ENCODE measurements at places on chromosomes 5 and 9.
A peak's percentile ranks its signal among the peaks of the same experiment; 100 is the strongest.

GRCh38 chr5:174177976-174178605, 132.6 kb downstream of the NSG2 start:
- no peak for DNase-seq

DNA sequence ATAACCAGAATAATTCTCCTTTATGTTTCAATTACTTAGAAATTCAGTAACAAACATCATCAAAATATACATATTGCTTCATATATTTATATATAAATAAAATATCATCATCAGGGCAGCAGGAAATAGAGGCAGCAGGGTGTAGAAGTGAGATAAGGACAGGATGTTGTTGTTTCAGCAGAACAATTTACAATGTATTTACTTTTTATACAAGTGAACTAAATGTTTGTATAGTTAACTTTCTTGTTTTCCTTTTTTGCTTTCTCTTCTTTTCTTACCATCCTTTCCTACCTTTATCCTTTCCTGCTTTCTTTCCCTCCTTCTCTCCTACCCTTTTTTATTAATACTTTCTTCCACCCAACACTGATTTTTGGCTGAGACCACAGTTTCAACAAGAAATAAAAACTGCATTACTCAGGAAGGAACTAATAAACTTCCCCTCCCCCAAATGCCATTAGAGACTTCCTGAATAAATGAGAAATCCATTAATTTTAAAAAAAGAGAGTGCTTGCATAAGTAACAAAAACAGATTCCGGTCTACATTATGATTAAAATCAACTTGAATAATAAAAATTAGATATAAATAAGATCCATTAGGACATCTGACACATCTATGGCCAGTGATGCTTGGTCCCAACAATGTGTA, 159.8 kb upstream of the ACOT12 start:
- DNase-seq, result no peak

GRCh38 chr5:68534956-68535520, 319.5 kb downstream of the PIK3R1 start:
- DNase-seq, result no peak

DNA sequence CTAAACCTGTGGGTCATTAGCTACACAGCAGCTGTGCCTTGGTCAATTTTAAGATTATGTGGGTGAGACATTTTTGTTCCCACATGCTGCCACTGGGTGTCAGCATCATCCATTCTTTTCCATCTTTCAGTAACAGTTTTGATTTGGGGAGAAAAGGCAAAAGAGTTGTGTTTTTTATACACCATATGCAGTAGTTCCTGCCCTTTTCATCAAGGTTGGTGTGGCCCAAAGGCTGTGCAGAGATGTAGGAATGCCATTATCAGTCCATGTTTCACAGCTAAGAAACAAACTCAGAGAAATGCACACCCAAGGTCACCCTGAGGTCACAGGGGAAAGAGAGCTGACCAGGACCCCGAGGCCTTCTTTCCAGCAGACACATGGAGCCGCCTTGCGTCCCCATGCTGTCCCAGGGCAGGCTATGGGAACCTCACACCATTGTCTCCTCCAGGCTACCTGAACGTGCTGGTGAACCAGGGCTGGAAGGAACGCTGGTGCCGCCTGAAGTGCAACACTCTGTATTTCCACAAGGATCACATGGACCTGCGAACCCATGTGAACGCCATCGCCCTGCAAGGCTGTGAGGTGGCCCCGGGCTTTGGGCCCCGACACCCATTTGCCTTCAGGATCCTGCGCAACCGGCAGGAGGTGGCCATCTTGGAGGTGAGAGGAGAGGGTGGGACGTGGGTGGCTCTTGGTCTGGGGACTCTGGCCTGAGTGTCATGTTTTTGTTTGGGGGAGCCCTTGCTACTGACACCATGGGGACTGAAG, 27.8 kb upstream of the GRPEL2 start:
- DNase-seq, result peak; percentile 60

DNA sequence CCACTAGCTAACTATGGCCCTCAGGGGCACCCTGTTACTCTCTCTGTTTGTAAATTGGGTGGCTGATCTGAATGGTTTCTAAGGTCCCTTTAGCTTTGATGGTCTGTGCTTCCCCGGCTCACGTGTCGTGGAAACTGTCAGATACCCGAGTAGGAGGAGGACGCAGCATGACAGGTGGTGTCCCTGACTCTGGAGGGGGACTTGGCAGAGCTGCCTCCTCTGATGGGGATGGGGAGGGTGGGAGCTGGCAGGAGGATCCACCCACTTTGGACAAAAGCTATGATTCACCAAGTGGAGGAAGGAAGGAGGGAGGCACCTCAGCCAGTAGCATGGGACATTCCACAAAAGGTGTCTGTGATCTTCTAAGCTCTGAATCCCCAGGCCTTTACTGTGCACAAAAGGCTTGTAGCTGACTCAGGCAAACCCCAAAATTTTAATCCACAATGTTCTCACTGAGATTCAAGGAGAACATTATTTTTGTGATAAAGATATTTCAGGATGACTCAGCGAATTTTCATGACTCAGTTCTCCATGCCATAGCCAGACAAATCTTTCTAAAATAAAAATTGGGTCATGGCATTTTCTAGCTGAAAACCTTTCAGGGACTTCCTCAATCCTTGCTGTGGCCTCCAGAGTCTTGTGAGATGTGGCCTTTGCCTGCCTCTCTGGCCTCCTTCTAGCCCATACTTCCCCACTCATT, 131.0 kb upstream of the BRINP1 start:
- DNase-seq, result no peak

GRCh38 chr5:42057254-42057690, 132.2 kb downstream of the FBXO4 start:
- DNase-seq, result peak; percentile 68

GRCh38 chr5:170219615-170220014, 13.2 kb upstream of the C5orf58 start:
- DNase-seq, result peak; percentile 79

GRCh38 chr9:123541411-123541810, 185.4 kb downstream of the CRB2 start:
- DNase-seq, result no peak

- no peak for DNase-seq
Measured at GRCh38 chr9:86242071-86242470, 17.4 kb downstream of the C9orf153 start.

GRCh38 chr5:96350678-96351077, 82.4 kb downstream of the PCSK1 start:
- DNase-seq, result no peak

DNA sequence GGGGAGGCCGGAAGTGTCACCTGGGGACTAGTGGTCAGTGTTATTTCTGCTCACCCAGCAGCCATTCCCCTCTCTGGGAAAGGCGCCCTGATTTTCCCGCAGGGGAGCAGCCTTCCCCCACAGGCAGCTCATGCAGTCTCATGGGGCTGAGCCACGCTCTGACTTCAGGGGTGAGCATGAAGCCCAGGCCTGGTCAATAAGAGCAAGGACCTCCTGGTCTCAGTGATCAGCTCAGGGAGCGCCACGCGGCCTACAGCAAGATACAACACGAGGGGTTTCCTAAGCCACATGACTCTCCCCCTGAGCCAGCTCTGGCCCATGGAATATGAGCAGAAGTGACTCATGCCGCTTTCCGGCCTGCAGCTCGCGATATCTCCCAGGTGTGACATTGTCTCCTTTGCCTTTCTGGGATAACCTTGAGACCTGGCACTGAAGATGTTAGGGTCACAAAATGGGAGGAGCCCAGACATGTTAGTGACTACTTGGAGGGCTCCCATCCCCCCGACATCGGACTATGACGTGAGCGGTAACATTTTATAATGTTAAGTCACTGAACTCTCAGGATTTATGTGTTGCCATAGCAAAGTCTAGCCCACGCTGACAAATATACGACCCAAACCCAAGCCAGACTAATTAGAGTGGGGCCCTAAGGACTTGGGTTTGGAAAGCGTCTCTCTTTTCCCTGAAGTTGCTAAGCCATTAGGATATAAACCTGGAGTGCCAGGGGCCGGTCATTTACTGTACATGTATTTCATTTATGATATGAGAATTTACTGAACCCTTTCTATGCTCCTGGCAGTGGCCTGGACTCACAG, 46.5 kb upstream of the GFPT2 start:
- DNase-seq, result no peak

DNA sequence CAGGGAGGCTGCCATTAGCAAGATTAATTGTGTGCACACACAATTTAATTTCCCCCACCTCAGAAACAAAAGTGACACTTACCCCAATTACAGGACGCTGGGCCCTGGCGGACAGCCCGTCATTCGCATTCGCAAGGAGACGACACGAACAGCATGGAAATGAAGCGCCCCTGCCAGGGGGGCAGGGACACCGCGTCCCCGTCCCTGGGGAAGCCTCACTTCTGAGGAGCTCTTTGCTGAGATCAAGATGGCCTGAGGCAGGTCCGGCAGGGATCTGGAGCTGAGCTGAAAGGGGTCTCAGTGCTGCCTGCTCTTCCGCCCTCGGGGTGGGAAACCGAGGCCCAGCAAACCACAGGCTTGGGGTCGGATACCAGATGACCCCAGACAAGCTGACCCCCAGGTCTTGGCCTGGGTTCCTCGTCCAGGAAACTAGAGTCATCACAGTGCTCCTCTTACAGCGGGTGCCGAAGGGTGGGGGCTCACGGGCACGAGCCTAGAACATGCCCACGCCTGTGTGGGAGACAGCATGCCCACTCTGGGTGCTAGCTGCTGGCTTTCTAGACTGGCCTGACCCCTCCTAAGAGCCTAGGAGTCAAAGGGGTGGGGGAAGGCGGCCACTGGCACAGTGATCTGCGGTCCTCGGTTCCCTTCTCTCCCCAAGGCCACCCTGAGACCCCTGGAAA, 103.2 kb downstream of the VAV2 start:
- no peak for DNase-seq

DNA sequence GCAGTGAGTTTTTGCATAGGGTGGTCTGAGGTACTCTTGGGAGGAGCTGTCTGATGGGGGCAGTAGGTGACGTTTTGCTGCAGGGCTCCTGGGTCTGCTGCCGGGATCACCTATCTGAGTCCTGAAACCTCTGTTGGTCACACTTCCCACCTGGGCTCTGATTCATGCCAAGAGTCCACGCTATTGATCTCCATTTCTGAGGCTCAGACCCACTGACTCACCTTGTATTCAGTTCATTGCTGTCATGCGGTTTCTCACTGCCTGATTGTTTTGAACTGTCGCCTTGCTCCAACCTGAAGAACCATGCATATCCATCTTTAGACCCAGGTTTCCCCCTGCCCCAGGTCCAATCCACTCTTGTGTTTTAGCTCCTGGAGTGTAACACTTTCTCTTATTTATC, 101.3 kb downstream of the NPR3 start:
- DNase-seq, result peak; percentile 22

- no peak for DNase-seq
Measured at GRCh38 chr5:63524281-63524680, 438.0 kb downstream of the HTR1A start.

DNA sequence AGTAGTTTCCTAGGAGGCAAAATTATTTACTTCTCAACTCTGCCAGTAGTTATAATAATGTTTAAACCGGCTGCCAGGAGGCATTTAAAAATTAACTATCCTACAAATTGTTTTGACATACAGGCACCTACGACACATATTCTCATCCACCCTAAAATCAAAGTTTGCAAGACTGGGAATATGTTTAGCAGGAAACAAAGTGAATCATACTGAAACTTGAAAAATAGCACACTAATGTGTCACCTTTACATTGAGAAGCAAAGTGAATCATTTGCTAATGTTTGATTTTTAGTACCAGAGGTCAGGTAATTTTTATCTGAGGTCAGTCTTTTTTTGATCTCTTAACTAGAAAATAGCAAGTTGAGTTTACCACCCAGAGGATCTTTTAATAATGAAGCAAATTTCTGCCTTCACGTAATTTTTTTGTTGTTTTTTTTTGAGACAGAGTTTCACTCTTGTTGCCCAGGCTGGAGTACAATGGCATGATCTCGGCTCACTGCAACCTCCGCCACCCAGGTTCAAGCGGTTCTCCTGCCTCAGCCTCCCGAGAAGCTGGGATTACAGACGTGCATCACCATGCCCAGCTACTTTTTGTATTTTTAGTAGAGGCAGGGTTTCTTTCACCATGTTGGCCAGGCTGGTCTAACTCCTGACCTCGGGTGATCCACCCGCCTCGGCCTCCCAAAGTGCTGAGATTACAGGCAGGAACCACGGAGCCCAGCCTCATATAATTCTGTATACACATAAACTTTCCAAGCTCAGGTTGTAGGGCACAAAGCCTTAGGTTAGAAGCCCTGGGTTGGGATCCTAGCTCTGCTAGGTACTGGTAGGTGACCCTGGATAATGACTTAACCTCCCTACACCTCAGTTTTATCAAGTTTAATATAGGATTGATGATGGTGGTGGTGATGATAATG, 124.3 kb downstream of the UGCG start:
- peak; percentile 91 for DNase-seq

GRCh38 chr5:90267646-90268045, 141.9 kb downstream of the CETN3 start:
- no peak for DNase-seq

- DNase-seq, result no peak
Measured at GRCh38 chr5:56229111-56229510, 4.0 kb downstream of the ANKRD55 start.

GRCh38 chr9:109478051-109478563, 20.0 kb downstream of the PTPN3 start:
- DNase-seq, result no peak

DNA sequence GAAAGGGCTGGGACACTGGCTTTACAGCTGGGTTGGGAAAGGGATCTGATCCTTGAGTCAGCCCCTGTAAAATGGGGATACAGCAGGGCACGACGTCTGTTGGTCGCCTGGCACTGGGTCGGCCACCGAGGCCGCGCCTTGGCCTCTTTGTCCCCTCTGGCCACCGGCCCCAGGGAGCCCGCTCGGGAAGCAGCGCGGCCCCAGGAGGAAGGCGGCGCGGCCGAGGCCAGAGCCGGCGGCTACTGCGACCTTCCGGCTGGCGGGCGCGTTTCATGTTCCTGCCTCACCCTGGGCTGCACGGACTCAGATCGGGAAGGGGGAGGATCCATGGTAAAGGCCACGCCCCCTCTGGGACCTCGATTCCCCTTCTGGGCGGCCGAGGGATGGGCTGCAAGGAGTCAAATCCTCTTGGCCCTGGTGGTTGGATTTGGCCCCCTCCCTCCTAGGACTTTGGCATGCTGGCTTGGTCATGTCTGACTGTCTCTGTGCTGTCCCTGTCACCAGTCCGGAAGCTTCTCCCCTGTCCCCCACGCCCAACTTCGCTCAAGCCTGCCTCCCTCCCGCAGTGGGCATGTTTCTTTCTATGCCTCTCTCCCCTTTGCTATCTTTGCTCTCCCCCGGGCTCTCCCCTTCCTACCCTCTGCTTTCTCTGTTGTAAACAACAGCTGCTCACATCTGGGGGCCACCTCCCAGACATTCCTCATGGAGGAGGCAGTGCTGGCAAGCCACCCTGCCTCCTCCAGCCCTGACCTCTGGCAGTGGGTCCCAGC, 25.8 kb downstream of the FPGS start:
- peak; percentile 40 for DNase-seq

- DNase-seq, result peak; percentile 15
Measured at GRCh38 chr9:81521892-81522291, 167.5 kb downstream of the TLE1 start.

- no peak for DNase-seq
Measured at GRCh38 chr5:3187771-3188425, 407.7 kb upstream of the IRX1 start.

- DNase-seq, result no peak
Measured at GRCh38 chr5:115335301-115335700, 38.8 kb upstream of the CCDC112 start.

GRCh38 chr5:91271999-91272398, 111.1 kb downstream of the ARRDC3 start:
- no peak for DNase-seq

- peak; percentile 62 for DNase-seq
Measured at GRCh38 chr9:22238809-22239684, 207.6 kb upstream of the DMRTA1 start.

- DNase-seq, result peak; percentile 10
Measured at GRCh38 chr5:72817671-72818266, 1.3 kb downstream of the TNPO1 start.
